ENCODE measurements at places on chromosomes 12 and 14.

DNA sequence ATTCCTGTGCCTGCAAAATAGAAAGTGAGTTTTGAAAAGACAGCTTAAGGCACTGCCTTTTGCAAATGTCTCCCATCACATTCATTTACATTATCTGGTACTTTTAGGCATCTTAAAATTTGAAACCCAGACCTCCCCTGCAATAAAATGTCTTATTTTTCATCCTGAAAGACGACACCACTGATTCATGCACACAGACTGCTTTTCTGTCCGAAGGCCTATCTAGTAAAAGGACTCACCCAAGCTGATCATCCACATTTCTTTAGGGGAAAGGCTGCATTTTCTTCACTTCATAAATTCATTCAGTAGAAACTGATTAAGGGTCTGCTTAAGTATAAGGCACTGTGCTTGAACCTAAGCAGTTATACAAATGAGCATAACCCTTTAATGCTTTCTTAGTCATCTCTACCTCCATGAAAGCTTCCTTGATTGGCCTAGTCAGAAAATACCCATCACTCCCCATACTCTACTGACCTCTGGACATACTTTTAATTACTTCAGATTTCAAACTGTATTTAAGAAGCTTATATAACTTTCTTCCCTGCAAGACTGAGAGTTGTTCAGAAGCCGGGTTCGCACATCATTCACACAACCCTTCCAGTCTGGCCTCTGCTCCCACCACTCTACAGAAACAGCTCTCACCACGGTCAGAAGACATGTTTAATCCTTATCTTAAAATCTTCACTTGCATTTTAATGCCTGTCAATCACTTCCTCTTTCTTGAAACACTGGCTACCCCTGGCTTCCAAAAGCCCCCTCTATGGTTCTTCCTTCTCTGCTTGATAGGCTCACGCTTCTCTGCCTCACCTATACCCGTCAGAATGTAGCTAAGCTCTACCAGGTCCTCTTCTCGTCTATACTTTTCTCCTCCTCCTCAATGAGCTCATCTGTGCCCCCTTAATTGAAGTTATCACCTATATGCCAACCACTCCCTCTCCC, 288.6 kb downstream of the MED13L start:
- H3K27me3 ChIP-seq = no peaks in the 10 kb centered on the region
- H3K36me3 ChIP-seq = peaks cover 51% of the 10 kb centered on the region
- H3K4me3 ChIP-seq = no peak overlapping the region
- peaks cover 2% of the 10 kb centered on the region for H3K4me1 ChIP-seq
- no peak for DNase-seq

GRCh38 chr14:33062881-33063280, 124.2 kb downstream of the NPAS3 start:
- H3K27ac ChIP-seq = no peak overlapping the region
- H3K36me3 ChIP-seq = no peaks in the 10 kb centered on the region
- H3K27me3 ChIP-seq = no peaks in the 10 kb centered on the region
- no peaks in the 10 kb centered on the region for H3K4me1 ChIP-seq

DNA sequence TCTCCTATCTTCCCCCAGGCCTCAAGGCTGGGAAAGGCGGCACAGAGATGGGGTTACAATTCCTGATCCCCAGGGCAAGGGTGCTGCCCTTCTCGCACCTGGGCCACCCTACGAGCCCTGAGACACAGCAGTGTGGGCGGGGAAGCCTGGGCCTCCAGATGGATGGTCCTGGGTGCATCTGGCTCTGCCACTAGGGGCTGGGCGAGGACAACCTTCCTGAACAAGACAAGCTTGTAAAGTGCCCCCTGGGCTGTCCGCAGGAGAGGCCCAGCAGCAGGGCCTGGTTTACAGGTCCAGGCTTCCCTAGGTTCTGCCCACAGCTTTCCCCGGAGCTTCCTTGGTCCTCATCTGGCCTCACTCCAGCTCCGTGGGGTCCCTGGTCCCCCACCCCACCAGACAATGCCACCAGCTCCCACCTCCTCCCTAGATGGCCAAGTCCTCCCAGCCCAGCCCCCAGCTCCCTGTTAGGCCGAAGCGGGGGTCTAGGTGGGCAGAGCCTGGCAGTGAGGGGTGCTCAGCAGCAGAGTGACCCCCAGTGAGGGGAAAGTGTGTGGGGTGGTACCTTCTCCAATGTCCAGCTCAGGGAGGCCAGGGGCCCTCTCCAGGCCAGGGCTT, 8.9 kb downstream of the ARL6IP4 start:
- no peaks in the 10 kb centered on the region for H3K4me1 ChIP-seq
- no peak overlapping the region for H3K4me3 ChIP-seq
- no peak for DNase-seq
- no peak overlapping the region for H3K27ac ChIP-seq
- peaks cover 24% of the 10 kb centered on the region for H3K36me3 ChIP-seq

DNA sequence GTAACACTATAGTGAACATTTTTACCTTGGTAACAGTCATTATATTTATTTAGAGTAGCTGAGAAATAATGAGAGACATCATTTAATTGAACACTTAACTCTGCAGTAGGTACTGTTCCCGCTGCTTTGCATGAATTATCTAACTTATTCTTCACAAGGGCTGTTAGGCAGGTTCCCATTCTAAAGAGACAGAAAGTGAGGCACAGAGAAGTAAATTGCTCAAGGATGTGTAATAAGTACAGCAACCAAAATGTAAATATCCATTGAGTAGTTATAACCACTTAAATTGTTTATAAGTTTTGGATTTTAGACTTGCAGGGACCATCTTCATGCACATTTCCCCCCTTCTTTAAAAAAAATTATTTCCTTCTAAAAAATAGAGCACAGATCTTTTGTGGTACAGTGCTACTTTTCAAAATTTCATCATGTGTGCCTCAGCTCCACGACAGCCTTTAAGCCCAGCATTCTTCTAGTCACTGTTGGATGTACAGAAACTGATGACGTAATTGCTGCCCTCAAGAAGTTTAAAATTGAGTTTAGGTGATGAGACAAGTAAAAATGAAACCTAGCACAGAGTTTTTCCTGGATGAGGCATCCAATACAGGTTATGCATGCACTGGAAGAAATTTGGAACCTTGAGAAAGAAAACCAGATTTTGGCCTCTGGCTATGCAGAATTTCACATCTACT, 6.0 kb upstream of the MANSC4 start:
- no peak overlapping the region for H3K4me3 ChIP-seq
- H3K36me3 ChIP-seq = no peaks in the 10 kb centered on the region
- peaks cover 5% of the 10 kb centered on the region for H3K4me1 ChIP-seq
- no peak for DNase-seq
